ENCODE measurements at places on chromosomes 6 and 20.

DNA sequence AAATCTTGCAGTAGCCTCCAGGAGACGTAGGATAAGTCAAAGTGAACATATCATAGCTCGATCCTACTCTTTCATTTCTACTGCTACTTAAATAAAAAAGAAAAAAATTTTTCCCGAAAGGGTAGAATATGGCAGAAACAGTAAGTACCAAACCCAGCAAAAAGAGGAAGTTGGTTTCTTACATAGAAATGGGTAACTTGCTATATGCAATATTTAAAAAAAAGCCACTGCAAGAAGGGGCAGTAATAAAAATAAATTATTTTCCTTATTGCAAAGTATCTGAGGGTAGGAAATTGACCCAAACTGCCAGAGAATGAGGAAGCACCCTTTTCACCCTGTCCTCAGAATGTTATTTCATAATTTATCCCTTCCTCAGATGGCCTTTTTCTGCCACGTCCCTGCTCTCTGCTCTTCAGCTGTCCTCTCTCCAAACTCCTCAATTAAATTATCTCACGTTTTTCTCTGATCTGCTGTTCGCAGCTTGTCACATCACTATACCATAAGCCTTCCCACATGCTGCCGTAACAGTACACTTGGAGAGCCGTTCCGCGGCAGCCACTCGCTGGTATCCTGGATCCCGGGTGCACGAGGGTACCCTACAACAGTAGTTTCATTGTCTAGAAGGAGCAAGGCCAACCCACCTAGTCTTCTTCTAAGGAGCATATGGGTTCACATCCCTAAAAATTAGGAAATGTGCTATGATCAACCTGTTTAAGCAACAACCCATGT is 149.6 kb downstream of the BACH2 start:
- no peak for DNase-seq

GRCh38 chr6:84854811-84855400 is 90.5 kb upstream of the TBX18 start:
- no peak for DNase-seq

DNA sequence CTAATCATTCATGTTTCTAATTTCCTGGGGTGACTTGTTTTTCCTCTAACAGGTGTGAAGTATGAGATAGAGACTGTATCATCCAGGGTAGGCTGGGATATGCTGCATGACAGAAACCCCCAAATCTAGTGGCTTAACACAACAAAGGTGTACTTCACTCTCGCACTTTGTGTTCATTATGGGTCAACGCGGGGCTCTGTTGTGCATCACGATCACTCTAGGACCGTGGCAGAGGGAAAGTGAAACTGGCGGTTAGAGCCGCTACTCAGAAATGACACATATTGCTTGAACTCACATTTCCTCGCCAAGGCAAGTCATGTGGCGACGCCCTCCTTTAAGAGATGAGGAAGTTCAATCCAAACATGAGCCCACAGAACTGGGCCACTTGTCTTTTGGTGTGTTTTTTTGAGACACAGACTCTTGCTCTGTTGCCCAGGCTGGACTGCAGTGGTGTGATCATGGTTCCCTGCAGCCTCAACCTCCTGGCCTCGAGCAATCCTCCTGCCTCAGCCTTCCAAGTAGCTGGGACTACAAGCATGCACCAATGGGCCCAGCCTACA is 41.3 kb downstream of the PCNA start:
- DNase-seq = peak; percentile 50

DNA sequence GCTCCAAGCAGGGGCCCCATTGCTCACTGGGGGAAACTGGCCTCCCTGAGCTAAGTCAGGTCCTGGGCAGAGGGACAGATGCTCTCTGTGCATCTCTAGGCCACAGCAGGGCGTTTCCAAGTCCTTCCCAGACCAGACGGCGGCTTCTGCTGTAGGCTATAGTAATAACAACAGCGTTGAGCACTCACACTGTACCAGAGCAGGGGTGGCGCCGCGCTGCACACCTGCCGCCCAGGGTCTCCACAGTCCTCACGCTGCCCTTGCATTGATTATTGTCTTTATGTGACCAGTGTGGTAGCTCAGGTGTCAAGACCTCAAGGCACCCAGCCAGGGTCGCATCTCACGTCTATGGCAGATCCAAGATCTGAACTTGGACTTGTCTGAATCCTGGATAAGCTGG is 14.9 kb upstream of the CCN5 start:
- DNase-seq = no peak

GRCh38 chr6:2285510-2285909 is 40.1 kb upstream of the GMDS start:
- DNase-seq = no peak

DNA sequence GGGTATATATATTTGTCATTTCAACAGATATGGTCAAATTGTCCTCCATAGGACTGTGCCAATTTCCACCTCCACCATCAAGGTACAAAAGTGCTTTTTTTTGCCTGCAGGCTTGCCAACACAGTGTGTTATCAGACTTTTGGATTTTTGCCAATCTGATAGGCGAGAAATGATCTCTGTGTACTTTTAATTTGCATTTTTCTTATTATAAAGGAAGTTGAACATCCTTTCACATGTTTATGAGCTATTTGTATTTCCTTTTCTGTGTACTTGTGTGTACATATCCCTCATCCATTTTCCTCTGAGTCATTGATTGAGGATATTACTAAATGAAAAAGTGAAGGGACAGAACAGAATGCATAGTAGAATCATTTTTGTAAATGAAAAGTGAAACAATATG is 39.0 kb upstream of the PTPN1 start:
- DNase-seq = no peak

DNA sequence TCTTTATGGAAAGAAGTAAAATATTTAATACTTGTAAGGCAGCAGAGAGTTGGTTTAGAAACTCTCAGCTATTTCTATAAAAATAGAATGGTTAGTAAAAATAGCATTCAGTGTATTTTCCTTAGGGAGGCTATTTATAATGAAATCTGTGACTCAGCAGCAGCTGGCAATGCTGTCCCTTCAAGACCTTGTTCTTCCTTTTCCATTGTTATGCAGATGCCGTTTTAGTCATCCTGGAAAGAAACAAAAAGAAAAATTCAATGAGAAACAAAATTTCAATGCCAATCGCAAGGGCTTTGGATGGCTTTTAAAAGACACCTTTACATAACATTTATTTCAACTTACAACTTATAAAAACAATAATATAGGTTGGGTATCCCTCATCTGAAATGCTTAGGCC is 17.5 kb downstream of the MPC1 start:
- no peak for DNase-seq

DNA sequence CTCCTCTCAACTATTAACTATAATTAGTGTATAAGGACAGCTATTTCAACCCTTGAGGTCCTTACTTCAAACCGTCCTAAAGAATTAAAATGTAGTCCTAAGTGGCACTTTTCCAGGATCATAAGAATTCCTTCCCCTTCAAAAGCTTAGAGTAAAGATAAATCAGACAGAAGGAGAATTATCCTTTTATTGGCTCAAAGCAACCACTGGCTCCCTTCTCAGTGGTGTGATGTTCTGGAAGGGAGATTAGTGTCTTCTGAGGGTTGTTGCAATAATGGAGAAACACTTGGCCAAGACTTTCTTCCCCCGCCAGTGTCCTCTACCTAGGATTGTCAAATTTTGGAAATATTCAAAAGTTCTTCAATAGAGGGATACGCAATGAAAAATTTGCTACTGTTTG is 89.1 kb upstream of the PLEKHG1 start:
- no peak for DNase-seq

GRCh38 chr6:21309807-21310221 is 283.7 kb upstream of the SOX4 start:
- no peak for DNase-seq

DNA sequence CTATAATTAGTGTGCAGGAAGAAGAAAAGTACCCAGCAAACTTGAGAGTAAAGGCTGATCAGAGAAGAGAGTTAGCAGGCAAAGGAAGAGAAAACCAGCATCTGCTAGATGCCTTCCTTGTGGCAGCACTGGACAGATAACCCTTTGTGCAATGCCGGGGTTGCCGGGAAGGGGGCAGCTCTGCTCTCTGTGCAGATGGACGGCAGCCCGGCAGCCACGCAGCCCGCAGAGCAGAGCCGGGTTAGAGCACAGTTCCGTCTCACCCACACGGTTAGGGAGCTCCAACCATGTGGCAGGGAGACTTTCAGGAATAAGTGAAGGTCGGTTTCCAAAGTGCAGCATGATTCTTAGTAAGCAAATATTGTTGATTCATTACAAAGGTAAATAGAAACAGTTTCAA is 80.0 kb upstream of the RPS6KA2 start:
- no peak for DNase-seq

Data from activated B cell treated with CpG ODN at 0.5 μM for 24 hours (primary cell).